SIG-M5 (cell line): ENCODE measurements at places on chromosomes 12 and 14.
A peak's percentile ranks its signal among the peaks of the same experiment; 100 is the strongest.

GRCh38 chr14:64234877-64235651 is 59.1 kb downstream of the ESR2 start:
- DNase-seq: no peak

GRCh38 chr12:114678028-114678427 is 5.9 kb downstream of the TBX3 start:
- no peak for DNase-seq

GRCh38 chr12:49231878-49232655 is 32.8 kb upstream of the TUBA1C start:
- no peak for DNase-seq

DNA sequence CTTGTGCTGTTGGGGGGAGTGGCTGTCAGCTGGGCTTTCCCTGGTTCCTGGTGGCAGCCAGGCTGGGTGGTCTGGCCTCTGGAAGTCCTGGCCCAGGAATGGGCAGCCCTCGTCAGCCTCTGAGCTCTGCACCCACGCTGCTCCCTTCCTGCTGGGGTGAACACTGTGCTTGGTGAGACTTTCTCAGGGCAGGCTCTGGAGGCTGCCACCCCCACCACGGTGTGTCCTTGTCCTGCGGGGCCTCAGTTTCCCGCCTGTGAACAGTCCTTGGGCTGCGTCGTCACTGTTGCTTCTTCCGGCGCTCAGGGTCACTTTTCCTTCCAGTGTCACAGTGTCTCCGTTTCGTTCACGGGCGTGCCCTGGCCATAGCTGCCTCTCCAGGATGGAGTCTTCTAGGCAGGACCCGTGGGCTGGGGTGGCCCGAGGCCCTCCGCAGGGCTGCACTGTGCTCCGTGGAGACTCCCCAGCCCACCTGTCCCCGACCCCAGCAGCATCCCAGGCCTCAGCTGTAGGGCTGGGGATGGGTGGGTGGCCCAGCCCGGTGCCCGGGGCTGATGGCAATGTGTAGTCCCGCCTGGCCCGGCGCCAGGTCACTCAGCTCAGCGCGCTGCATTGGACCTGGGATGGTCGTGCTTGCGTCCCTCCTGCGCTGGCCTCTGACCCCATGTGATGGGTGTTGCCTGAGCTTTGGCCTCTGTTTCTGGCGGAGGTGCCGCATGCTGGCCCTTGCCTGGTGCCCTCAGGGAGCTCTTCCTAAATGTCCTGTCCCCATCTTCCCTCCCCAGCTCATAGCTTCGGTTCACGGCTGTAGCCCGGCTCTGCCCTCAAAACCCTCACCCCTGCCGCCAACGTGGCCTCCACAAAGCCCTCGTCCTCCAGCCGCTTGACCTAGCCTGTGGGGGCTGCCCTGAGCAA is 6.8 kb downstream of the KIF26A start:
- no peak for DNase-seq

GRCh38 chr14:38835874-38836273 is 267.2 kb downstream of the SEC23A start:
- DNase-seq: no peak

- DNase-seq: no peak
These were observed 9.8 kb upstream of the EML5 start for GRCh38 chr14:88802596-88802995.

- no peak for DNase-seq
These were observed 208.0 kb upstream of the DIO2 start for GRCh38 chr14:80419345-80419744.

DNA sequence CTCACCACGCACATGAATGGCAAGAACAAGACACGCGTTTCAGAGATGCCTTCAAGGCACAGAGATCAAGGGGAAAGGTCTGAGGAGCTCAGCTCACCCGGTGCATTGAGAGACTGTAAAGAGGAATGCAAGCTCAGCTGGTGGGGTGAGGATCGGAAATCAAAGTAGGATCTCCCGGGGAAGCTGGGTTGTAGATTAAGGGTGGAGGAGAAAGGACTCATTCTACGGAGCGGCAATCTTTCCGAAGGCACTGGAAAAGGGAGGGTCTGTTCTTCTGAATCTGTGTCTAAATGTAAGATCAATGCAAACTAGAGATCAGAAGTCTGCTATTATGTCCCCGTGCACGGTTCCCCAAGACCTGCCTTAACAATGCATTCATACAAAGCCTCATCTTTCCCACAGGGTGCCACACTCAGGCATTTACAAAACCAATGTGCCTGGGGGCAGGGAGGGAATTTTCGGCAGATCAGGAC is 41.6 kb upstream of the PYGL start:
- no peak for DNase-seq

DNA sequence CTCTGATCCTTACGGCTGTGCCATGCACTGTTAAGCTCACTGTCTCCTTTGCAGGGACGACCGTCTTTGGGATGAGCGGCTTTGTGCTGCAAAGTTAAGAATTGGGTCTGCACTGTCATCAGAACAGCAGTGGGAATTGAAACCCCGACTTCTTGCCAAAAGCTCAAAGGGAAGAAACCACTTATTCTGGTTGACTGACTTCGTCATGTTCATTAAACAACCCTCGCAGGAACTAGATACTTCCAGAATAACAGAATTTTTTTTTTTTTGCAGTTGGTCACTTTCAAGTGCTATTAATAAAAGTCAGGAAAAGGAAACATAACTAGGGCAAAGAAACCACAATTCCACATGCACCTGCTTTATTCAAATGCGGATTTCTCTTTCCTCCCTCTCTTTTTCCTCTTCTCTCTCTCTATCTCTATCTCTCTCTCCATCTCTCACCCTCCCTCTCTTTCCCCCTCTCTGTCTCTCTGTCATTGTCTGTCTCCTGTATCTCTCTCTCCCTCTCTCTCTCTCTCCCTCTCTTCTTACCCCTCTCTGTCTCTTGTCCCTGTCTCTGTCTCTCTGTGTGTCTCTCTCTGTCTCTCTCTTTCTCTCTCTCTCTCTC is 12.3 kb upstream of the GLT1D1 start:
- DNase-seq: no peak

GRCh38 chr14:84042992-84043391 is 1487.0 kb upstream of the FLRT2 start:
- DNase-seq: no peak

- DNase-seq: no peak
These were observed 12.4 kb downstream of the SMIM41 start for GRCh38 chr12:52091869-52092268.

- DNase-seq: no peak
These were observed 26.8 kb upstream of the IRF2BPL start for GRCh38 chr14:77055306-77055705.

DNA sequence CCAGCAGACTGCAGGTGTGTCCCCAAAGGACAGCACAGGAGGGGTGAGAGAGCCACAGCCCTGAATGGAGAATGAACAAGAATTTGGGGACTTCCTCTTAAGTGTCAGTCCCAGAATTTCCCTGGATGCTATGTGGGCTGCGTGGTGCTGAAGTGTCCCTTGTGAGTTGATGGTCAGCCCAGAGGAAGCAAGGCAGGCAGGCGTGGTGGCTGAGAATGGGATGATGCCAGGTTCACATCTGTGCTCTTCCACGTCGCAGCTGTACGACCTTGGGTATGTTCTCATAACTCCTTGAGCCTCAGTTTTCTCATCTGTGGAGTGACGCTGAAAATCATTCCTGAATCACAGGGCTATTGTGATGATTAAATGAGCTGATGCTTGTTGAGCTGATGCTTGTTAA is 62.1 kb upstream of the GPATCH2L start:
- no peak for DNase-seq

- DNase-seq: peak; percentile 71
These were observed 28.1 kb upstream of the TBC1D30 start for GRCh38 chr12:64796205-64796845.

DNA sequence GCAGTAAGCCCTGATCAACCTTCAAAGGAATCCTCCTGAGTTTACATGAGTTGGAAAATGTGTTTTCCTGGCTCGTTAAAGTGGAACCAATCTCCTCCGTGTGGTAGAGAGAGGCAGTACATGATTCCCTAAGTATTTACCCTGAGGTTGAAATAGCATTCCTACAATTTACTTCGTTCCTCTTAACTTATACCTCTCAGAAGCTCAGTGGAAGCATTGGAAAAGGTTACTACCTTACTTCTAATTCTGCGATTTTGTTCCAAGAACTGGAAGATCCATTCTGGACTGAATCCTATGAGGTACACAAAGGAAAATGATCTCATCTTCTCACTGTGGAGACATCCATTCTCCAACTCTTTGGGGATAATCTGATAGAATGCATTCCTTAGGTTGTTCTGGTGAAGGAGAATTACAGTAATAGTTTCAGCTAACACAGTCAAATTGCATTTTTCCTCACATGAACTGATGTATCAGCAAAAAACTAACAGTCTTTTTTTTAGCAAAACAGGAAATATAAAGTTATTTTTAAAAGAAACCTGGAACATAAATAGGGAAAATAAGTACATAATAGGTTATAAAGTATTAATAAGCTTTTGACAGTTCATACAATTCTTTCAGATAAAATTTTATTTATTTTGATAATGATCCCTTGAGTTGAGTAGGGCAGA is 475.6 kb downstream of the PDZRN4 start:
- DNase-seq: no peak

DNA sequence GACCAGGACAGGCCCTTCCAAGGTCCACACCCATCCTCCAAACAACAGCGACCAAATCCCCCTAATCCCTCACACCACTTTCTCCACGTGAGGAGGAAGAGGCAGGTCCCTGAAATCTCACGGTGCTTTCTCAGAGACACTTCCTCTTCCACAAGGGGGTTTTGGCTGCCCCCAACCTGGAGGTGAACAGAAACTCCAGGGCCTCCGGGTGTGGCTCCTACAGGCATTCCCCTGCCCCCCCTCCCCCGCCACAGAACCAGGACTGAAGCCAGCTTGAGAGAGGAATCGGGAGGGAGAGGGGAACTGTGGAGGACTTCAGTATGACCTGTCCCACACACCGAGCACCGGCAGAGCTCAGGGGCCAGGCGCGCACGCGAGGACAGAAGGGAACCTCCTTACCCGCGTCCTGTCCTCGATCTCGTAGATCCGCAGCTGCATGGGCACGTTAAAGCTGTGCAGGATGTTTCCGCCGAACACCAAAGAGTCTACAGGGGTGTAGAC is 60.2 kb downstream of the KDM2B start:
- no peak for DNase-seq

- DNase-seq: no peak
These were observed 10.5 kb downstream of the GPR137C start for GRCh38 chr14:52563120-52563519.

- no peak for DNase-seq
These were observed 74.4 kb downstream of the DUSP16 start for GRCh38 chr12:12488296-12488695.

DNA sequence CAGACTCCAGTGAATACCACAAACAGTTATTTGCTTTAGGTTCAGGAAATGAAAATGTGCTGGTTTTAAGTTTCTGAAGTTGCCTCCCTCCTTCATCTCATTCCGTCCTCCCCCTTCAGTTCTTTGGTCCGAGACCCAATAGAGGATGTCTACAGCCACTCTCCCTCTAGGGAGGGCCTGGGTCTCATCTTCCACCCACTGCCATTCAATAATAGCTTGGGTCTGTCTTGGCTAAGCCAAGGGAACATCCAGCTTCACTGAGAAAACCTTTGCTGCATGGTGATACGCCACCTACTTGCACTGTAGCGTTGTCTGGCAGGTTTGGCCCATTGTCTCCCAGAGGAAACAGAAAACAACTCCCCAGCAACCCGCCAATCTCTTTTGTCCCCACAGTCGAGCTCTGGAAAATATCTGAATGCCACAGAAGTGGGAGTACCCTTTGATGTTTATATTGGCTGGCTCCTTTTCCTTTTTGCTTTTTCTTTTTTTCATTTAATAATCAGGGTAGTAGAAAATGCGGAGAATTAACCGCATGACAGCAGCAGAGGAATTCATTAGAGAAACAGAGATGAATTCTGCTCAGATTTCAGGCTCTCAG is 380.1 kb downstream of the RAD51B start:
- no peak for DNase-seq

DNA sequence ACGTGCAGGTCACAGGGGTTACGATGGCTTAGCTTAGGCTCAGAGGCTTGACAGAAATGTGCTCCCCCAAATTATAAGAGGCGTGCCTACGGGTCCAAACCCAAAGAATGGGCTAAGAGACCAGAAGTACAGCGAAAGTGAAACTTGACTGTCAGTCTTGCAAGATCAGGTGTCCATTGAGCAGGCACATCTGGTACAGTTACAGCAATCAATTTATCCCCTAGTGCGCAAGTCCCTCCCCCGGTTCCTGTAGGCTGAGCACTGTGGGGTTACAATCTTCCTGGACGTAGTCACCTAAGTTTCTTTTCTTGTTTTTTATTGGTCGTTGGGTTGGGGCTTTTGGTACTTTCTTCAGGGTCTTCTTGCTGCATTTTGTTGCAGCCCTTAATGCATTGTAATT is 134.2 kb downstream of the UNC79 start:
- DNase-seq: no peak

GRCh38 chr14:36439766-36440165 is 80.3 kb downstream of the NKX2-1 start:
- DNase-seq: no peak

DNA sequence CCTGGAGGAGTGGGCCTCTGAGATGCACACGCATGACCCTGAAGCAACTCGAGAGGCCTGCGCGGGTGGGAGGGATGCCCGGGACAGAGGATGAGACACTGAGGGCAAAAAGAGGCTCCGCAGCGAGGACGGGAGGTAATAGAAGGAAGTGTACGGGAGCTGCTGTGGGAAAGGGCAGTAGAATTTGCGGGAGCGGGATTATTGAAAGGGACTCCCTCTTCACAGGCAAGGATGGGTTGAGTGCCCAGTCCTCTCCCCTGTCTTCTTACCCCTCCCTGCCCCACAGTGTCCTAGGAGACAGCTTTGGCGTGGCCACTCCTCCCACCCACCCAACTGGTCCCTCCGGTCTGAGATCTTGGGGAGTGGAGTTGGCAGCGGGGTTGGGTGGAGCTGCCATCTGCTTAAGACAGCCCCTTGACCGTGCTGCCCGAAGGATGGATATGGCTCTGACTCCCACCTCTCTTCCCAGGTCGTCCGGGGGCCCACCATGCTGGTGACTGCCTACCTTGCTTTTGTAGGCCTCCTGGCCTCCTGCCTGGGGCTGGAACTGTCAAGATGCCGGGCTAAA is 15.7 kb upstream of the ESPL1 start:
- DNase-seq: no peak

DNA sequence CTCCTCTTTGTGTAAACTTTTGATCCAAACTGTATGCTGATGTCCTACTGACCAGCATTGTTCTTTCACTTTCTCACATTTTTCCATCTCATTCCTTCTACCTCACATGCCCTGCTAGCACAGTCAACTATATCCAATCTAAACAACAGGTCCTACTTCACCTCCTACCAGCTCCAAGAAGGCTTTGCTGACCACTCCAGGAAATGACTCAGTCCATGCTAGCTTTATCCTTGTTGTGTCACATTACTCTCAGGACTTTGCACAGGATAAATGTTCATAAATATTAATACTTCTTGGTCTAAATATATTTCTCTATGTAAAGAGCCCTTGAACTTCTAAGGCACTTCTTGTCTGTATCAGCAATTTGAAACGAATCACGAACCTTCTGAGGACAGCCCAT is 64.9 kb upstream of the PCED1B start:
- no peak for DNase-seq

DNA sequence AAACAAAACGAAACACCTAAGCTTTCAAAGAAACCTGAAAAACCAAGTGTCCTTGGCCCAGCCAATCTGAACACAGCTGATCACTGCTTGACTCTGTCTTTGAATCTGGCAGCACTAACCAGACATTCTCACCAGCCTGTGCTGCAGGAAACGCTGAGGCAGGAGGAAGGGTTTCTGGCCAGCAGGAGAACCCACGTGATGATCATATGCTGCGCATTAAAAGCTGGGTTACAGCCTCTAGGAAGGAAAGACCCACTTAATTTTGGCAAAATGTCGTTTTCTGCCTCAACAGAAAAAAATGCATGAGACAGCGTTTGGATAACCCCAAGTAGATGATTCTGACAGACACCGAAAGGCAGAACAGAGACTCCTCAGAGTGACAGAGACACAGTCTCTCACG is 9.8 kb downstream of the APPL2 start:
- DNase-seq: no peak
